ENCODE measurements at places on chromosomes 6 and 20. TPM values are rescaled to one million over a fixed set of nuclear protein-coding genes. Genes with fewer than 3 reads are reported as not detected.

DNA sequence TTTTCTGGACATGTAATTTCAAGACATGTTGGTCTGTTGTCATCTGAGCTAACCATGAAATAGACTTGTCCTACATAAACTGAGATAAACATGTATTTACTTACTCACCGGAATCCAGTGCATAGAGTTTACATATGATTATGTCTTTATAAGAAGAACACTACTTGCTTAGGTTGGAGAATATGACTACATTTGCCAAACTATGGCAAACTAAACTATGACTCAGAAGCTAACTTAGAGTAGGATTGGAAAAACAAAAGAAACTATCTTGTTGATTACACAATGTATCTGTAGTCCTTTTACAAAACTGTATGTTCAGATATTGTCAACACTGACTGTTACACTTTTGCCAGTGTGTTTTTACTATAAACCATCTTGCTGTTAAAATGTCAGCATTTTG, 113.3 kb downstream of the CRYBG1 start:
- DNase-seq = peak; percentile 80

GRCh38 chr6:34526992-34527728, 29.0 kb downstream of the SPDEF start:
- peak; percentile 90 for DNase-seq

- no peak for DNase-seq
Measured at GRCh38 chr6:153162646-153163045, 31.6 kb upstream of the RGS17 start.

DNA sequence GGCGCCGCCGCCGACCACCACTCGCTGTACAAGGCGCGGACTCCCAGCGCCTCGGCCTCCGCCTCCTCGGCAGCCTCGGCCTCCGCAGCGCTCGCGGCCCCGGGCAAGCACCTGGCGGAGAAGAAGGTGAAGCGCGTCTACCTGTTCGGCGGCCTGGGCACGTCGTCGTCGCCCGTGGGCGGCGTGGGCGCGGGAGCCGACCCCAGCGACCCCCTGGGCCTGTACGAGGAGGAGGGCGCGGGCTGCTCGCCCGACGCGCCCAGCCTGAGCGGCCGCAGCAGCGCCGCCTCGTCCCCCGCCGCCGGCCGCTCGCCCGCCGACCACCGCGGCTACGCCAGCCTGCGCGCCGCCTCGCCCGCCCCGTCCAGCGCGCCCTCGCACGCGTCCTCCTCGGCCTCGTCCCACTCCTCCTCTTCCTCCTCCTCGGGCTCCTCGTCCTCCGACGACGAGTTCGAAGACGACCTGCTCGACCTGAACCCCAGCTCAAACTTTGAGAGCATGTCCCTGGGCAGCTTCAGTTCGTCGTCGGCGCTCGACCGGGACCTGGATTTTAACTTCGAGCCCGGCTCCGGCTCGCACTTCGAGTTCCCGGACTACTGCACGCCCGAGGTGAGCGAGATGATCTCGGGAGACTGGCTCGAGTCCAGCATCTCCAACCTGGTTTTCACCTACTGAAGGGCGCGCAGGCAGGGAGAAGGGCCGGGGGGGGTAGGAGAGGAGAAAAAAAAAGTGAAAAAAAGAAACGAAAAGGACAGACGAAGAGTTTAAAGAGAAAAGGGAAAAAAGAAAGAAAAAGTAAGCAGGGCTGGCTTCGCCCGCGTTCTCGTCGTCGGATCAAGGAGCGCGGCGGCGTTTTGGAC, 2.0 kb downstream of the SOX4 start:
- DNase-seq = peak; percentile 49

DNA sequence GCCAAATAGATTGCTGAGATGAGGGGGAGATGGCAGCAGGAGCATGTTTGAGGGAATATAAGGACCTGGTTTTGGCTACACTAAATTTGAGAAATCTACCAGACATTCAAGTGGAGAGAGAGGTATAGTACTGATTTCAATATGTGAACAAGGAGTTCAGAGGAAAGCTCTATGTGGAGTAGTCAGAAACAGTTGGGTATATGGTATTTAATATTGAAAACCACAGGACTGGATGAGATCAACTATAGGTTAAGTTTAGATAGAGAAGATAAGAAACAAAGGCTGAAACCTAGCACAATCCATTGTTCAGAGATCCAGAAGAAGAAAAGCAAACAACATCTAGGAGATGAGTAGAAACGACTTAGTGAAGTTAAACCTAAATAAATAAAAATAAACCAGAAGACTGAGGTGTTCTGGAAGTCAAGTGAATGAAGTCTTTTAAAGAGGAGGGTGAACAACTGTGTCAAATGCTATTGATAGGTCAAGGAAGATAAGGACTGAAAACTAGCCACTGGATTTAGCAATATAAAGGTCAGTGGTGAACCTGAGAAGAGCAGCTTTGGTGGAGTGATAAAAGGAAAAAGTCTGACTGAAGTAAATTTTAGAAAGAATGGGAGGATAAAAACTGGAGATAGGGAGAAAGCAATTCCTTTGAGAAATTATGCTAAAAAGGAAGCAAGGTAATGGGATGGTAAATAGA, 121.2 kb upstream of the RUNX2 start:
- no peak for DNase-seq

GRCh38 chr20:62119591-62120364, 2.5 kb upstream of the LSM14B start:
- no peak for DNase-seq

DNA sequence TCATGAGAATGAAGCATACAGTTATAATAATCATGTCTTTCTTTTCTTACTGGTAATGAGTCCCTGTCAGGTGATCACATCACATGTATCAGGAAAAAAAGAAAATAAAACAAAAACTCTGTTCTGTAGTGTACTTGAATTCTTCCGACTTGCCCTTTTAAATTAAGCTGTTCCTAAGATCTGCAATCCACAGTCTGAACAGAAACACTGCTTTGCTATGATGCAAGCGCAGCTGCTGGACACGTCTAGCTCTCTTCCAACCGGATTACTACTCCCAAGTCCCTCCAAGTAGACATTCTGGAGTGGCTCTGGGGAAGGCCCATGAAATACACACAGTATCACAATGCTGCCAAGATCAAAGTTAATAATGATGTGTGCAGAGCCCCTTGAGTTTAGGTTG, 83.7 kb downstream of the FYN start:
- no peak for DNase-seq

DNA sequence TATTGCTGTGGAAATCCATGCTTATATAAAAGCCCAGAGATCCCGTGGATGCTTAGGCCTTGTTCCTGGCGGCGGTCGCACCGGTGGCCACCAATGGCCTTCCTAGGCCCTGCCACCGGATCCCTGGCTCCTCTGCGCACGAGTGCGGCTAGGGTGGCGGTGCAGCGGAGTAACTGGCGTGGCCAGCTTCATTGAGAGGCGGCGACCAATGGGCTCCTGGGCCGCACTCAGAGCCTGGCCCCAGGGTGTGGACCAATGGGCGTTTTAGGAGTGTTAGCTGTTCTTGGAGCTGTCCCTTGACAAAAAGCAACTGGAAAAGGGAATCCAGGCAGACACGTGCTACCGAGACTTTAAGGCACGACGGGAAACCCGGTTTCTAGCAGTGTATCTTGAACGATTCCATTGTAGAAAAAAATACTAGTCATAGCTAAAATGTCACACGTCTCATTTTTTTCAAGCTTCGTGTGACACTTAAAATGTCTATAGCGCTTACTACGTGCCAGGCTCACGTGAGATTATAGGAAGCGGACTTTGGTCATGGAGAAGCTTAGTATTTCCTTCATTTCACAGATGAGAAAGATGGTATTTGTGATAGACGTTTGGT, 1.7 kb downstream of the AMD1 start:
- peak; percentile 92 for DNase-seq

DNA sequence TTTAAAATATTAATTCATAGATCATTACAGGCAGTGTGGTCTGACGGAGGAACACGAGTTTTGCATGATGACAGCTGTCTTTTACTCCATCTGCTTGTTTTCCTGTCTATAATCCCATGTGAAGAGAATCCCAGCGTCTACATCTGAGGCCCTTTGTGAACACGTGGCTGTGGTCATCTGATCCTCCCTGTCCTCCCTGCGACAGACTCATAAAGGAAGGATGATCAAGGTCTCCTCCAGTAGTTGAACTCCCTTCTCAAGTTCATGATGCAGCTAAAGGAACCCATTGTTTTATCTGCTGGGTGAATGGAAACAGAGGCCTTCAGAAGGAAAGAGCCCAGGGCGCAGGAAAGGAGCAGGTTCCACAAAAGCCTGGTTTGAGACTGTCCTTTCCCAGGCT, 435.8 kb upstream of the JARID2 start:
- no peak for DNase-seq

Gene ADGRF5
- total RNA-seq = not detected

Gene PDYN
- total RNA-seq = not detected

Gene SUPT3H
- total RNA-seq = 14.4 TPM

Gene SLCO4A1
- 27.0 TPM for total RNA-seq

Data from MCF 10A (cell line).